ENCODE measurements at places on chromosomes 2 and 18.
A peak's percentile ranks its signal among the peaks of the same experiment; 100 is the strongest.

GRCh38 chr2:29284671-29285070 lies 169.5 kb downstream of the CLIP4 start:
- no peak for DNase-seq

DNA sequence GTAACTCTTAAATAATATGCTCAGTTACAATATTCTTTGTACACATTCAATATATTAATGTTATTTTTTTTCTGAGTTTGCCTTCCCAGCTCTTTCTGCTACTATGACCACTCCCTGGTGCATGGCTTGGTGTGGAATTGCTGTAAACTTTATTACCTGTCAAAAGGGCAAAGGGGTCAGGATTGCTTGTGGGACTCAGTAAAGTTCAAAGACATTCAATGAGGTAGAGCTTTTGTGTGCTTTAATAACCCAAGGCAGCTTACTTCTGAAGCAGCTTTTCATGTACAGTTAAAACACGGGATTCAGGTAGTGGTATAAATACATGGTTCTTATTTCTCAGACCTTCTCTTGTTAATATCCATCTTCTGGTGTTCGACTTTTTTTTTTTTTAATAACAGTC lies 132.8 kb downstream of the MEIS1 start:
- DNase-seq: no peak

- no peak for DNase-seq
Measured at GRCh38 chr2:69844560-69844959, 15.1 kb downstream of the GMCL1 start.

DNA sequence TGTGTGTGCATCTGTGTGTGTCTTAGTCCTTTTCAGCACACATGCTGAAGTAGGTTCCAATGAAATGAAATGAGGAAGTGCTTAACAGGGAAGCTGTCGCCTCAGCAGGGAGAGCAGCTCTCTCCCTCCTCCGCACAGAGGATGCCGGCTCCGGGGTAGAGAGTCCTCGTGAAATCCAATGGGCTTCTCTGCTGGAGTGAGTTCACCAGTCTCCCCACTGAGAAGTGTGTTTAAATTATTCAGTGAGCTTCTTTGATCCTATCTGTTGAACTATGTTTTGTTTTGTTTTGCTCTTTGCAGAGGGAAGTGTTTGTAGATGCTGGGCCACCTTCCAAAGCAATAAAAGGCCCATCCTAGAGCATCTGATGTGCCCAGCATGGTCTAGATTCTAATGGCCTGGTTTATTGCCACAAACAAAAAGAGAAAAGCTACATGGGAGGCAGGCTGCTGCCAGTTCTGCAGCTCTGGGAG lies 6.7 kb downstream of the PPP1R7 start:
- DNase-seq: no peak

- no peak for DNase-seq
Measured at GRCh38 chr18:73986711-73987110, 160.9 kb downstream of the FBXO15 start.

GRCh38 chr2:15980605-15981098 lies 40.3 kb downstream of the MYCN start:
- no peak for DNase-seq

DNA sequence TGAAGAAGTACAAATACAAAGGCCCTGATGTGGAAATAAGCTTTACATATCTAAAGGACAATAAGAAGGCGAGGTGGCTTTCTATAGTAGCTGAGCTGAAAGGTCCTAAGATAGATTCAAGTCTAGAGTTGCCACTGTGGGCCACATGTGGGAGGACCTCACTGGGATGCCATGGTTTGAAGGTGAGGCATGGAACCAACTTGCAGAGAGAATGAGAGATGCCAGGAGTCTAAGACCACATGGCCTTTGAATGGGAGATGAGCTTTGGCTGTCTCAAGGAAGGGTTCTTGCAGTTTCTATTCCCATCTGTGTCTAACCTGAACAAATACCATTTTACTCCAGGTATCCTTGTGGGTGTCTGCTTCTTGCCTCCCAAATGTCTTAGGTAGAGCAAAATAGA lies 53.6 kb downstream of the HNMT start:
- DNase-seq: no peak

DNA sequence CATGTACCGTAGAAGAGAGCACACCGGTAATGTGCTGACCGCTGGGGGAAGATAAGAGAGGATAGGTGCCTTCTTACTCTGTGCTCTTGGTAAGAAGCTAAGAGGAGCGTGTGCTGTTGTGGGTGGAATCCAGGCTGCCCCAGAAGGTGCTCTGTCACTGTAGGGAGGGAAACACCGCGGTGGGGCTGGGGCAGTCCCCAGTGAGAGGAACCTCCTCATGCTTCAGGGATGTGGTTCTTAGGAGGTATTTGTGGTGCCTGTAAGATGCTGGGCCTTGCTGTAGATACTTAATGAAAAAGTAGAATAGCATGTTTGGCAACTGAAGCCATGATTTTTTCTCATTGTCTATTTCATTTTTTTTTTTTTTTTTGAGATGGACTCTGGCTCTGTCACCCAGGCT lies 1.1 kb downstream of the COLEC11 start:
- DNase-seq: peak; percentile 36

DNA sequence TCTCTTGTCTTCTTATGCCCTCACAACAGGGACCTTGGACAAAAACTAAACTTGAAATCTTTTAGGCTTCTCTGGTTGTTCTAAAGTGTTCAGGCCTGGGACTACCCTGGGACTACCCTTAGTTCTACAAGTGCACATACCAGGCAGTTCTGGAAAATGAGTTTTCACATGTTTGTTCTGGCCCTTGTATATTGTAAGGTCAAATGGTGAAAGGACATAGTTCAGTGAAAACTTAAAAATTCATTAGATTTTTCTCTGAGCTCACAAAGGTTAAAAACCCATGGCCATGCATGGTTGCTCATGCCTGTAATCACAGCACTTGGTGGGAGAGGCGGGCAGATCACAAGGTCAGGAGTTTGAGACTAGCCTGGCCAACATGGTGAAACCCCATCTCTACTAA lies 875.5 kb upstream of the FAM98A start:
- no peak for DNase-seq

DNA sequence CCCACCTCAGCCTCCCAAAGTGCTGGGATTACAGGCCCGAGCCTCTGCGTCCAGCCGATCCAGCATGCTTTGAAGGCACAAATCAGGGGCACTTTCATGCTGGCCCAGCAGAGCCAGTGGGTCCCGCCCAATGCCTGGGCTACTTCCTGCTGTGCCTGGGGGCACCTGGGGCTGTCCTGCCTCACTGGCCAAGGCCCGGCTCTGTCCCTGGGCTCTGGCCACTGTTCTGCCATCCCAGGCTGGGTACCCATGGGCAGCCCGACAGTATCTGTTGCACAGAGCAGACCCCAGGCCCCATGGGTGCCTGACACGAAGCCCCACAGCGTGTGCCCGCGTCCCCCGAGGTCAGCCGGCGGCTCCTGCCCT lies 6.8 kb upstream of the GAL3ST2 start:
- no peak for DNase-seq

- DNase-seq: no peak
Measured at GRCh38 chr18:79453816-79454735, 58.3 kb downstream of the NFATC1 start.

GRCh38 chr2:55809875-55810621 lies 113.5 kb downstream of the EFEMP1 start:
- no peak for DNase-seq

GRCh38 chr18:3455907-3456685 lies 6.1 kb downstream of the TGIF1 start:
- no peak for DNase-seq

DNA sequence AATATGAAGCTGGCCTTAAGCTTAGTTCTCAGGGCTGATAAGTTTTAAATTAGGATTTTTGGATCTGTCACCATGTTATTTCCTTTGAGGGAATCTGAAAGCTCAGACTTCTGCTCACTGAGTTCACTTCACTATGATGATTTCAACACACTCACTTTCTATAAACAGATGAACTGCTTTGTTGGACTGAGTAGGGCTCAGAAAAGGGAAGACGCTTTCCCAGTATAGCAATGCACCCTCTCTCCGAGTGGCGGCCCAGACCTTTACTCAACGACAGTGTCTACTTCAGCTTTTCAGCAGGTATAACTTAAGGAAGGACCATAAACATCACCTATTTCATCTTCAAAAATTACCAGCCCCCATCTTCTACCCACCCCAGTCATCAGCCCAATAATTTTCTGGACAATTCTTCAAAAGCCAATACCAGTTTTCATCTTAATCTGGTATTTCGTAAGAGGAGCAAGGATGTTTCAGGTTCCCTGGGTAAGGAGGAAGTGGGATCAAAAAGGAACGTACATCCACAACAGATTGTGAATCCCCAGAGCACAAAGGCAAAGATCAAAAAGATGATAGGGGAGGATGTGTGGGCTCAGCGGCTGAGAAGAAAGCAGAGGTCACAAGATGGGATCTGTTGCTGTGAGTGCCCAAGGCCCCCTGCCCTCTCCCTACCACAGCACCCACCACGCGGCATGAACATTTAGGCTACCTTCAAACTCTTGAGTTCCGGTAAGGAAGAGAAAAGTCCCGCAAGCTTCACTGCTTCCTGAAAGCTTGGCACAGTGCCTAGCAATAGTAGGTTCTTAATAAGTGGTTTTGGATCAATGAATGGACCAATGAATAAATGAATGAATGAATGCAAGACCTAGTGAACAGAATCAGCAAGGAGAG lies 41.9 kb downstream of the LPIN2 start:
- DNase-seq: peak; percentile 57

GRCh38 chr2:82330155-82330554 lies 2025.6 kb upstream of the LRRTM1 start:
- DNase-seq: no peak

DNA sequence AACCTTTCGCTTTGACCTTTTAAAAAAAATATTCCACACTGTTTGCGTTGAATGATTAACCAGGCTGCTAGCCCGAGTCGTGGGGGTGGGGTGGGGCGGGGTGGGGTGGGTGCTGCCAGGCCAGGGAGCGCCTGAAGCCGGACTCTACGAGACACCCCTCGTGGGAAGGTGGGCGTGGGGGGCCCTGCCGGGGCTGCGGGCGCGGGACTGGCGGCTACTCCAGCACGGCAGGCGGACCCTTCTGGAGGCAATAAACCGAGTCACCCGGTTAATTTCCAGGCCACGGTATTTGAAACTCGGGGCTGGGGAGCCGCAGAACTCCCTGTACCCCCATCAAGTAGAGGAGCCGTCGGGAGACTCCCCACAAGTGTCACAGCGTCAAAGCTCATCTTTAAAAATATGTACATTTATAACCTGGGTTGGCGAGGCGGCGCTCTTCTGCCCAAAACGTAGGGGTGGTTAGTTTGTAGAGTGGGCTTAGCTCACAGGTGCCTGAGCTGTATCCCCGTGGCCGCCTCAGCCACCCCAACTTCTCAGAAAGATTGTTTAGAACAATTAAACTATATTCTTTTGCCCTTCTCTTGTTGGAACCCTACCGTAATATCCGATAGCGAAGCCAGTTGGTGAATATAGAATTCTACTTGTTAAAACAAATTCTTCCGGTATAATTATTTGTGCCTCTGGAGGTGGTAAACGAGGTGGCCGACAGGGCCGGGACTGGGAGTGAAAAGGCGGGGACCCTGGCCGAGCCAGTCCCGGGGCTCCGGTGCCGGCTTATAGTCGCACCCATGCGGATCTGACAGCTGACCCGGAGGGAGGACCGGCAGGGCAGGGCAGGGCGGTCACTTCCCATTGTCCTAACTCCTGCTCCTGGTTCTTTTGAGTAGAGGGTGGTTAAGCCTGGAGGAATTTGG lies 1.4 kb downstream of the B3GNT2 start:
- DNase-seq: peak; percentile 49

DNA sequence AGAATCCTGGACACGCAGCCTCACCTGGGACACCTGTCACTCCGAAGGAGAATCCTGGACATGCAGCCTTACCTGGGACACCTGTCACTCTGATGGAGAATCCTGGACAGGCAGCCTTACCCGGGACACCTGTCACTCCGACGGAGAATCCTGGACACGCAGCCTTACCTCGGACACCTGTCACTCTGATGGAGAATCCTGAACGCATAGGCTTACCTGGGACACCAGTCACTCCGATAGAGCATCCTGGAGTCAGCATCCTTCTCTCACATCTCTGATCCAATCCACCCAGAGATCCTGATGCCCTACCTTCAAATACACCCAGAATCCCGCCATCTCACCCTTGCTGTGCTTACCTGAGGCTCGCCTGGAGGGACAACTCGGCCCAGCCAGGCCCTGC lies 154.9 kb downstream of the NDUFA10 start:
- DNase-seq: no peak

DNA sequence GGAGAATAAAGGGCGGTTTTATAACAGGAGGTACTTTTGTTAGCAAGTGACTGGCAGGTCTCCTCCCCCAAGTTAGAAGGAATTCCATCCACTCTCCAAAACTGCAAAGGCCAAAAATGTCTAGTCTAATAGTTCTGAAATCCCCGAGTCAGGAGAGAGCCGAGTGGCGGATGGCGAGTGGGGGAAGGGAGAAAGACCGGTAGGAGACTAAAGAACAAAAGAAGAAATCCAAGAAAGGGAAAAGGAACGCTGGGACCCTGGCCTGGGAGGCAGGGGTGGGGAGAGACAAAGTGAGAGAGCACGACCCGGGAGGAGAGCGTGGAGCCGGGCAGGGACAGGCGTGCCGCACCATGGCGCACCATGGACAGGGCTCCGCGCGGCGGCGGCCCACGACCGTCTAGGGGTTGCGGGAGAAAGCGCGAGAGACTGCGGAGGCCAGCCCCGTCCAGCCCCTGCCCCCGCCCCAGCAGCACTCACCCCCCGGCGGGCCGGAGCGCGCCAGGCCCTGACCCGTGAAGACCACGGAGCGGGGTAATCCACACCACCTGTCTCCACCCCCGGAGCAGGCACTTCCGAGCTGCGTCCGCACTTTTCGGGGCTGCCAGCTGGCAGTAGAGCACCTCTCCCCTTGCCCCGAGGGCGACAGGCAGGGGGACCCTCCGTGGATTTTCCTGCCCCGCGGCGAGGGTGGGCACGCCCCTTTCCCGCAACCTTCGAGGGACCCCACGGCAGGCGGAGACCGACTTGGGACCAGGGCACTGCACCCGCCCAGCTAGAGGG lies 1.6 kb downstream of the CDH2 start:
- DNase-seq: no peak

DNA sequence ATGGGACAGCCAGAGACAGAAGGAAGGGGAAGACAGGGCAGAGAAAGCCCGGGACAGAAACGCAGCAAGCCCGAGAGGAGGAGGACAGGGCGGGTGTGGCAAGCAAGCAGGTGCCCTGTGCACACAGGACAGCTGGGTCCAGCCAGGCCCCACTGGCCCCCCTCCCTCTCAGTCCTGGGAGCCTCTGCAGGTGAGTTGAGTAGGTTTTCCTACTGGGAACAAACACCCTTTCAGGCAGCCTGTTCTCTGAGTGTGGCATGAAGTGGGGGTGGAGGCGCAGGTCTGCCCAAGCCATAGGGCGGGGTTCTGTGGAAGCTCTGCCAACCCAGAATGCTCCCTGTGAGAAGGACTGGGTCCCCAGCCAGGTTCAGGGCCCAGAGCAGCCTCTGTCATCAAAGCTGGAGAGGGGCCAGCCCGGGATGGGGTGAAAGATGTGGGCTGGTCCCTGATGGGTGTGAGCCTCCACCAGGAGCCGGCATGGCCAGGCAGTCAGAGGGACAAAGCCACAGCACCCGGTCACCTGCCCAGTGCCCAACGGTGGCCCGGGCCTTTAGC lies 129.4 kb downstream of the TFCP2L1 start:
- DNase-seq: no peak

- no peak for DNase-seq
Measured at GRCh38 chr2:105763076-105763475, 18.4 kb downstream of the NCK2 start.

- no peak for DNase-seq
Measured at GRCh38 chr18:63143330-63143771, 176.2 kb downstream of the BCL2 start.

Data from activated CD4-positive, alpha-beta T cell treated with anti-CD3 and anti-CD28 coated beads, Interleukin-10, Interleukin-2, amounts not matched to agents 100 ng/mL and 50 ng/mL, durations not matched to agents 16 hours and 8 hours (primary cell).